ENCODE measurements at places on chromosomes 1 and 21.

GRCh38 chr1:240515505-240515904 is 96.5 kb downstream of the GREM2 start:
- peak; percentile 23 for DNase-seq

DNA sequence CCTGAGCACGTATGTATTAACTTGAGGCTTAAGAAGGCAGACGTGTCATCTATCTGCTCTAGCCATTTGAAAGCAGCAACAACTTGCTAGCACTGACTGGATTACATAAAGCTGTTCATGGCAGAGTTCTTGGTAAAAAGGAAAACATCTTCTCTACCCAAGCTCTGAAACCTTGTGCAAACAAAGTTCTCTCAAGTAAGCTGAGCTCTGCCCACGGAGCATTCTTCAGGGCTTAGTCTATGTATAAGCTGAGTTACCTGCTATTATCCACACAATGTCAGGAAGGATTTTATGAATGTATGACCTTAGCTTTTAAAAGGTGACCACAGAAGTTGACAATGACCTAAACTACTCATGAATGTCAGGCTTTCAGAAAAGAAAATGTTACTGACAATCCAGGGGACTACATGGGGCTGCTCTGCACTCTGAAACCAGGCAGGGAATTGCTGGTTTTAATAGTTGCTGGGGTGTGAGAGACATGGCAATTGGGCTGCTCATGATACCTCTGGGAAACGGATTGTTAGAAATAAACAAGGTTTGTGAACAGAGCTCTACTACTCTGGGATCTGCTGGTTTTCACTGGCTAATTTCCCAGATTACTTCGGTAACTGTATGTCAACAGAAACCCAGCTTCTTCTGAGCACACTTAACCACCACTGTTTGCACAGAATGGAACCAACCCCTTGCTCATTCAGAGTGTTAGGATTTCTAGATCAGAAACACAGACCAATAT is 29.6 kb upstream of the CCN1 start:
- DNase-seq: peak; percentile 48

DNA sequence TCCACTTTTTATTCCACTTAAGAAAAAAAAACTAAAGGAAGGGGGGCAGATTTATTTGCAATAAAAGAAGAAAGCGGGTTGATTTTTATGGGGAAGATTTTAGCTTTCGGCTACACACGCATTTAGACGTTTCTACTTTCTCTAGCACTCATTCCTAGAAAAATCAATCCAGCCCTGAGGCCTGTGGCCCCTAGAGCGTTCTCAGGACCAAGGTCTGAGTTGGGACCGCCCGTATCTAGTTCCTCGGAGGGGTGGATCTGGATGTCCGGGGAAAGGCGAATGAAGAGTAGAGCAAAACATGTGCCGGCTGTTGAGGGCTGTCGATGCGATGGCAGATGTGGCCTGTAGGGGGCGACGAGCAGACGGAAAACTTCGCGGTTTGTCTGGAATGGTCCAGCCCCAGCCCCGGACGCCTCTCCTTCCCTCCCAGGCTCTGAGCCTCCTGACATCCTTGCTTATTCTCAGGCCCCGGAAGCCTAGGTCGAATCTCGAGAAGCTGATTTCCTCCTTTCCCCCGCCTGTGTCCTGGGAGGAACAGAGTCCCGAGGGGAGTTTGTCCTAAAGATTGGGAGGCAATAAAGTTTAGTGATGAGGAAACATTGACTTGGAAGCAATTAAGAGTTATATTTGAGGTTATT is 5.2 kb downstream of the FOXD3 start:
- peak; percentile 74 for DNase-seq

- peak; percentile 20 for DNase-seq
Measured at GRCh38 chr1:143735764-143736461, 235.9 kb downstream of the FAM72C start.

DNA sequence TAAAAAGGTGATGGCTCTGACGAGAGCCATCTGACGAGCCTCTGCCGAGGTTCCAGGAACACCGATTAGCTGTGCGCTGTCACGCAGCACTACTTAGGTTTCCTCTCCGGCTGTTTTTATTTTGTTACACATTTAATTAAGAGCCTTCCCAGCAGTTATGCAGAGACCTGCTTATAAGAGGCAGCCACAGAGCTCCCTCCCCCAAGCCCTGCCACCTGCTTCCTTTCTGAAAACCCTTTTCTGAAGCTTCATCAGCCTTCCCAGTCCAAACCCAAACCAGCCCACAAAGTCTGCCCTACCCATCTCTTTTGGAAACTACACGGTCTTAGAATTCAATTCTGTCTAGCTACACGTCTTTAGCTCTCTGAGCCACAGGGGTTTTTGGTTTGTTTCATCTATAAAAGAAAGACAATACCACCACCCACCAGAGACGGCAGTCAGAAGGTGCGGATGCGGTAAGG is 49.1 kb downstream of the ERI3 start:
- no peak for DNase-seq

Measured in fibroblast of pulmonary artery (primary cell).